ENCODE measurements at places on chromosomes 2 and 18.

DNA sequence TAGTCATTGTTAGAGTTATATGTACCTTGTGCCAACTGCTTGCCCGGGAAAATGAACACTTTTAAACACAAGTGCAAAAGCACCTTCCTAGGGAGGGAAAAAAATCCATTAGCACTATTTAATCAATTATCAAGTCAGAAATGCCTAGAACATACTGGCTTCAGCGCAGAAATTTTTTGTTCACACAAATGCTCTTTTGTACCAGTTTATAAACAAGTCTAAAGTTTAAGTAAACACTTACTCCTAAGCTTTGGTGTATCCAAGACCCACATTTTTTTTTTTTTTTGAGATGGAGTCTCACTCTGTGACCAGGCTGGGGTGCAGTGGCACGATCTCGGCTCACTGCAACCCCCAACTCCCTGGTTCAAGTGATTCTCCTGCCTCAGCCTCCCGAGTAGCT, 30.6 kb downstream of the GFPT1 start:
- no peak for DNase-seq

- no peak for DNase-seq
These were observed 105.9 kb upstream of the CREB1 start for GRCh38 chr2:207423886-207424285.

GRCh38 chr2:172013396-172013795, 13.6 kb downstream of the METAP1D start:
- no peak for DNase-seq

DNA sequence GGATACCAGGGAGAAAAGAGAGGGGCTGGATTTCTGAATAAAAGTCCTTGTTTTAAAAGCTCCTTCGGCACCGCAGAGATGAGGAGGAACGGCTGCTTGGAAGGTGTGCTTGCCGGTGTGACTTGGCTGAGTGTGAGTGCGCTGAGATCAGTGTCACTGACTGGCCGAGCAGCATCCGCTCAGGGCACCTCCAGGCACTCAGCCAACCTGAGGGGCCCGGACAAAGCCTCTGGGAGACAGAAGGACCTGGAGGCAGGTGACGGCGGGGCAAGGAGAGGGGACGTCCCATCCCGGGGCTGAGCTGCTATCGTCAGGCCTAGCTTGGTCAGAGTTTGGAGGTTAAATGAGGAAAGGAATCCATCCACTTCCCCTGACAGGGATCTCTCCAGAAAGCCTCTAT, 16.8 kb upstream of the ALLC start:
- DNase-seq = no peak

- peak; percentile 30 for DNase-seq
These were observed 90.9 kb upstream of the SMAD7 start for GRCh38 chr18:49041435-49042245.

DNA sequence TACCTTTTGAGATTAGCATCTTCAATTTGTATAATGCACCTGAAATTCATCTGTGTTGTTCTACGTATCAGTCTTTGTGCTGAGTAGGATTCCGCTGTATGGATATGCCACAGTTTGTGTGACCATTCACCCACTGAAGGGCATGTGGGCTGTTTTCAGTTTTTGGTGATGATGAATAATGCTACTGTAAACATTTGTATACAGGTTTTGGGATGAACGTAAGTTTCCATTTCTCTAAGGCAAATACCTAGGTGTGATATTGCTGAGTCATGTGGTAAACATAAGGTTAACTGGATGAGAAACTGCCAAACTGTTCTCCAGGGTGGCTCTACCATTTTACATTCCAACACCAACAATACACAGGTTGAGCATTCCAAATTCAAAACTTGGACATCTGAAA, 35.1 kb downstream of the CABYR start:
- no peak for DNase-seq
